ENCODE measurements at places on chromosomes 5 and 9. TPM values are rescaled to one million over a fixed set of nuclear protein-coding genes. Genes with fewer than 3 reads are reported as not detected.

DNA sequence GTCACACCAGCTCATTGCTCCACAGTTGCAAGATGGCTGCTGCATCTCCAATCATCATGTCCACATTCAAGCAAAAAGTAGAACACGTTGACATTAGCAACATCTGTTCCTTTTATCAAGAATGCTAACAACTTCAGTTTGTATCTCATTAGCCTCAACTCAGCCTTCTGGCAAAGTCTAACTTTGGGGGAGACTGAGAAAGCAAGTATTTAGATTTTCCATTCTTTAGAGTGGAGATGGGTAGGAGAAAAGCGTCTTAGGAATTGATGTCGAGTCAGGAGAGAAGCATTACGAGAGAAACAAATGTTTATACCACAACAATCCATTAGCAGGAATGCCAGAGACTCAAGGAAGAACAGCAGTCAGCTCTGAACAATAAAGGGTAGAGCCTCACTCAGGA is 446.3 kb downstream of the ENC1 start:
- H3K27me3 ChIP-seq: no peaks in the 10 kb centered on the region
- peaks cover 3% of the 10 kb centered on the region for H3K36me3 ChIP-seq
- no peak for DNase-seq
- peaks cover 19% of the 10 kb centered on the region for H3K4me1 ChIP-seq
- no peak overlapping the region for H3K27ac ChIP-seq
- H3K4me3 ChIP-seq: no peak overlapping the region

Gene NIPAL4
- 0.49 TPM for total RNA-seq

Gene BARHL1
- total RNA-seq: 0.11 TPM

- peaks cover 14% of the 10 kb centered on the region for H3K4me1 ChIP-seq
- no peak overlapping the region for H3K4me3 ChIP-seq
- no peak for DNase-seq
- H3K36me3 ChIP-seq: no peaks in the 10 kb centered on the region
- no peak overlapping the region for H3K27ac ChIP-seq
Measured at GRCh38 chr5:172736508-172737135, 34.4 kb downstream of the DUSP1 start.

Gene CDH10
- total RNA-seq: 25.4 TPM

DNA sequence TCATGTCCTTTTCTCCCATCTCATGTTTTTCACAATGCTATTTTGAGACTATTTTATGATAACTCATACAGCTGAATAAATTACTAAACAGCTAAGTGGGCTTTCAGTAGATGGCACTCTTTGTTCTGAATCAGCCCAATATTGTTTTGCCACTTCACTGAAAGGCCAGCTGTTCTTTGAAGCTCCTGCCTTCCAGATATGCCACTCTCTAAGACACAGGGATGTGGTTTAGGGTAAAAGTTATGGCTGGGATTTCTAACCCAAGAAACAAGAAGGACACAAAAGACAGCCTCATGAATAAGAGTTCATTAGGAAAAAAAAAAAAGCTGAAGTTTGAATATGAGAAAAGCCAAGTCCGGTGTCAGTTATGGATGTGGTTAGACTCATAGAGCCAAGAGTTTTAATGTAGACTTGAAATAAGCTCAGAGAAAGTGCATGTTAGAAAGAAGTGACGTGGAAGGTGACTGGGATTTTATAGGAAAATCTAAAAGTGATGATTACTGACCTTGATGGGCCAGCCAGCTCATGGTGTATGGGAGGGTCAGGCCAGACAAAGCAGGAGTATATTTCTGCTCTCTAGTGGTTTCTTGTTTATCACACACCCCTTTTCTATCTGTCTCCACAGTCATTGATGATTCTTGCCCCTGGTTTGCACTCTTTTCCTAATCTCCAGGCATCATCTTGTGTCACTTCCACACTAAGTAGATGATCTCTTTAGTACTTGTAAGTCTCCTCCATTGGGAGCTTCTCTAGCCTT is 488.5 kb downstream of the NR2F1-AS1 start:
- H3K36me3 ChIP-seq: peaks cover 2% of the 10 kb centered on the region
- peaks cover 28% of the 10 kb centered on the region for H3K4me1 ChIP-seq
- H3K27ac ChIP-seq: no peak overlapping the region
- H3K4me3 ChIP-seq: no peak overlapping the region
- DNase-seq: no peak

Gene LPCAT1
- total RNA-seq: 73.9 TPM

DNA sequence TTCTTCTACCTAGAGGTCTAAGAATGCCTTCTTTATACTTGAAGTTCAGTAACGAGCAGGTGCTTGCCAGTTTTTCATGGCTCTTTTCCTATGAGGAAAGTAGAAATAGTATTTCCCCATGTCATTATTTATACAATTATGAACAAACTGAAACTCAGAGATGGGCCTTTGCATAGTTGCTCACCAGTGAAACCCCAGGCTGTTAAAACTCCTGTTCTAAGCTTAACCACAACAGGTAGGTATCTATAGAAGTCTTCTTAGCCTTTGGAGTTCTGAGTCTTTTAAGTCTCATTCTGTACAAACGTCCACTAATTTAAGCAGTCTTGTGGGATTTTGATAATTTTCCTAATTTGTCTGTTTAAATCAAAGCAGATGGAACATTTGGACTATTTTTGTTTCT is 90.1 kb downstream of the STARD4 start:
- H3K27me3 ChIP-seq: no peaks in the 10 kb centered on the region
- H3K4me1 ChIP-seq: peaks cover 15% of the 10 kb centered on the region
- H3K27ac ChIP-seq: peak overlapping the region; percentile 87
- DNase-seq: no peak
- H3K4me3 ChIP-seq: no peak overlapping the region

DNA sequence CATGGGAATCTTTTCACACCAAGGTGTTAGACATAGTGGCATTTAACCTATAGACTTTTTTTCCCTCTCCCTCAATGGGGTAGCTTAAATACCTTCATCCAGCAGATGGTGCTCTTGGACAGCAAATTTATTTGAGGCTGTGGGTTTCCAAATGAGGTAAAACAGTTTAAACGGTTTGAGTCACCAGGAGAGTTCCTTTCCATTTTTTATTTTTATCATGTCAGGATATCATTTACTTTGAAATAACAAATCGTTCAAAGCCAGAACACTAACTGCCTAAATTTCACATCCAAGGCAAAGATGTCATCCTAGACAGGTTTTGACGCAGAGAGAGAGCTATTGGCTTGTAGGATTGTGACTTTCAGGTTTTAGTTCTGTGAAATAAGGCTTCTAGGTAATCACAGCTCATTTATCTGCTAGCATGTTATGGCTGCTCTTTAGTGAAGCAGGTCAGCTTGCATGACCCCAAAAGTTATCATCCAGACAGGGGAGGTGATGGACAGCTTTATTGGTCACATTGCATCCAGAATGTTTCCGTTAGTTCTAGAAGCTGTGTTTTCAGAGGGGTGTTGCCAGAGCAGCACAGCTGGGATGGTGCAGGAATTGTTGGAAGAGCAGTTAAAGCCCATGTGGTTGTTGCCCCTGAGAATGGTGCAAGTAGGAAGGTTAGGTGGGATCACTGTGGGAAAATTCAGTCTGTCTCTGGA is 69.8 kb downstream of the KDM4C start:
- peaks cover 10% of the 10 kb centered on the region for H3K36me3 ChIP-seq
- no peak for DNase-seq
- no peak overlapping the region for H3K27ac ChIP-seq

Gene KCNIP1
- 2.3 TPM for total RNA-seq

Gene RNF14
- 35.1 TPM for total RNA-seq

DNA sequence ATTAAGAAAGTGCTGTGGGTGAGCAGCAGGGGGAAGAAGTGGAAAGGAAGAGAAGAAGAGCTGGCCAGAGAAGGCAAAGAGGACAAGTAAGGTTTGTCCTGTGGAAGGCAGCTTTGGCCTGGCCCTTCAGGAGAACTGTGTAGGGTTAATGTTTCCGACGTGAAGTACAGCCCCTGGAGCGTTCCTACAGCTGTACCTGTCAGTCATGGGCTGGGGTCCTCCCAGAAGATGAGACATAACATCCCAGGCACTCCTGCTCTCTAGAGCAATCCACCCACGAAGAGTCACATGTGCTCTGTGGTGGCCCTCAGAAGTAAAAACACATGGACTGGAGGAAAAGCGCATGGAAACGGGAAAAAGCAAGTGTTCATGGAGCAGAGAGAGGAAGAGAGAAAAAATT is 237.4 kb downstream of the CAAP1 start:
- peaks cover 48% of the 10 kb centered on the region for H3K27me3 ChIP-seq
- no peaks in the 10 kb centered on the region for H3K36me3 ChIP-seq
- peaks cover 4% of the 10 kb centered on the region for H3K4me1 ChIP-seq
- H3K4me3 ChIP-seq: no peak overlapping the region
- DNase-seq: no peak
- H3K27ac ChIP-seq: no peak overlapping the region

- no peak for DNase-seq
- peaks cover 5% of the 10 kb centered on the region for H3K36me3 ChIP-seq
- no peaks in the 10 kb centered on the region for H3K4me1 ChIP-seq
- peaks cover 26% of the 10 kb centered on the region for H3K27me3 ChIP-seq
Measured at GRCh38 chr9:122333169-122333808, 37.5 kb upstream of the PTGS1 start.

Gene IL7R
- total RNA-seq: 0.25 TPM

- H3K36me3 ChIP-seq: no peaks in the 10 kb centered on the region
- H3K27ac ChIP-seq: no peak overlapping the region
- no peak overlapping the region for H3K4me3 ChIP-seq
- DNase-seq: no peak
Measured at GRCh38 chr5:127885176-127885575, 182.0 kb downstream of the CCDC192 start.

DNA sequence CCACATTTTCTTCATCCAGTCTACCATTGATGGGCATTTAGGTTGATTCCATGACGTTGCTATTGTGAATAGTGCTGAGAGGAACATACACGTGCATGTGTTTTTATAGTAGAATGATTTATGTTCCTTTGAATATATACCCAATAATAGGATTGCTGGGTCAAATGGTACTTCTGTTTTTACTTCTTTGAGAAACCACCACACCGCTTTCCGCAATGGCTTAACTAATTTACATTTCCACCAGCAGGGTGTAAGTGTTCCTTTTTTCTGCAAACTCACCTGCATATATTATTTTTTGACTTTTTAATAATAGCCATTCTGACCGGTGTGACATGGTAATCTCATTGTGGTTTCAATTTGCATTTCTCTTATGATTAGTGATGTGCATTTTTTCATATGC is 82.2 kb upstream of the RFX3 start:
- H3K36me3 ChIP-seq: peaks cover 1% of the 10 kb centered on the region
- H3K4me1 ChIP-seq: no peaks in the 10 kb centered on the region
- no peak overlapping the region for H3K4me3 ChIP-seq
- no peak for DNase-seq
- no peak overlapping the region for H3K27ac ChIP-seq

Gene ADAMTS12
- total RNA-seq: 13.5 TPM

Gene RFX3
- 35.6 TPM for total RNA-seq

- DNase-seq: no peak
- no peaks in the 10 kb centered on the region for H3K36me3 ChIP-seq
- peaks cover 44% of the 10 kb centered on the region for H3K4me1 ChIP-seq
- H3K27ac ChIP-seq: peak overlapping the region; percentile 87
- H3K27me3 ChIP-seq: peaks cover 2% of the 10 kb centered on the region
- H3K4me3 ChIP-seq: no peak overlapping the region
Measured at GRCh38 chr9:82490019-82490499, 501.5 kb downstream of the SPATA31D1 start.

- no peak overlapping the region for H3K27ac ChIP-seq
- peaks cover 11% of the 10 kb centered on the region for H3K27me3 ChIP-seq
- H3K36me3 ChIP-seq: no peaks in the 10 kb centered on the region
- H3K4me1 ChIP-seq: no peaks in the 10 kb centered on the region
Measured at GRCh38 chr5:73158313-73158712, 14.7 kb upstream of the TMEM174 start.

DNA sequence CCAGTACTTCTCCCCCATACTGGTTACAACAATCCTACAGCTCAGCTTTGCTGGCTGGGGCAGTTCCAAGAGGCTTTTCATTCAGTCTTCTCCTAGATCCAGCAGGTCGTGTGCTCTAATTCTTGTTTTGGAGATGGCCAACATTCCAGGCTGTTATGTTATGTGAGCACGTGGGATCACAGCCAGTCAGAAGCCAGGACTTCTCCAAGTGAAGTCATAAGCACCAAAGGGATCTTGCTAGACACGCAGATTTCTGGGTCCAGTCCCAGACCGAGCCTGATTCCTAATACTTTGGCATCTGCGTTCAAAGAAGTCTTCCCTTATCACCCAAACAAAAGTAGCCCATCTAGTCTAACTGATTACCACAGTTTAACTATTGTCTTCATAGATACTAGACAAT is 1.4 kb upstream of the LARP1 start:
- peak overlapping the region; percentile 74 for H3K4me3 ChIP-seq
- DNase-seq: no peak
- H3K27ac ChIP-seq: peak overlapping the region; percentile 97

GRCh38 chr9:13613296-13613695 is 333.8 kb upstream of the MPDZ start:
- H3K4me3 ChIP-seq: no peak overlapping the region
- no peaks in the 10 kb centered on the region for H3K27me3 ChIP-seq
- peaks cover 2% of the 10 kb centered on the region for H3K36me3 ChIP-seq
- peak overlapping the region; percentile 37 for H3K27ac ChIP-seq
- peaks cover 37% of the 10 kb centered on the region for H3K4me1 ChIP-seq

DNA sequence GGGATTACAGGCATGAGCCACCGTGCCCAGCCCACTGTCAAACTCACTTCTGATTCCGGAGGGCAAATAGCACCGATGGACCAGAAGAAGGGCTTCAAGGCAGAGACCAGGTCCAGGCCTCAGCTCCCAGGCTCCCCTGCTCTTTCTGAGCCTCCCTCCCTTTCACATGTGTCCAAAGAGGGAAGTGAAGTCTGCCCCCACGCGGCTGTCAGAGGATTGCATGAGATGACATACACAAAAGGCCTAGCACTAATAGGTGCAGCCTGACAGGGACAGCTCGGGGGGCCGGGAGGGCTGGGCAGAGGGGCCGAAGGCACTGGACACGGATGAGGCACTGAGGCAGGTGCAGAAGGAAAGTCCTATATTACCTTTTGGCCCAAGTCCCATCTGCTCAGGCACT is 16.1 kb downstream of the FBP1 start:
- no peak overlapping the region for H3K4me3 ChIP-seq
- H3K36me3 ChIP-seq: no peaks in the 10 kb centered on the region
- no peak overlapping the region for H3K27ac ChIP-seq
- H3K27me3 ChIP-seq: no peaks in the 10 kb centered on the region
- no peak for DNase-seq

GRCh38 chr9:37540634-37541033 is 35.5 kb downstream of the FBXO10 start:
- H3K36me3 ChIP-seq: peaks cover 22% of the 10 kb centered on the region
- no peak overlapping the region for H3K4me3 ChIP-seq
- no peak for DNase-seq
- H3K27ac ChIP-seq: no peak overlapping the region

- DNase-seq: no peak
- no peaks in the 10 kb centered on the region for H3K36me3 ChIP-seq
- peak overlapping the region; percentile 43 for H3K4me3 ChIP-seq
- peaks cover 26% of the 10 kb centered on the region for H3K27me3 ChIP-seq
Measured at GRCh38 chr9:89778100-89779090, 173.6 kb downstream of the GADD45G start.

DNA sequence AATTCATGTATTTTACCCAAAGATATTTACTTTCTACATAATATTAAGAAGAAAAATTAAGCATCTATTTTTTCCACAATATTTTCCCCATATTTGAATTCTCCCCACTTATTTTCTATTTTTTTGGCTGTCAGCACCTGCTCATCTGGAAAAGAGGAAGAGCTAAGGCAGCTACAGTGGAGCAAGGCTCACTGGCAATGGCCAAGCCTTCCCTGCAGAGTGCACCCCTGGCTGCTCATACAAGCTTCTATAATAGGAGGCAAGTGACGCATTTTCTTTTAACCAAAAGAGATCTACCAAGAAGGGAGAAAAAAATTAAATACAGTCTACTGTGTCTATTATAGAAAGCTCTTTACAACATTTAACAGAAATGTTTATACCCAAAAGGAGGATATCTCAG is 72.5 kb downstream of the AUH start:
- H3K27ac ChIP-seq: no peak overlapping the region
- DNase-seq: no peak
- peaks cover 35% of the 10 kb centered on the region for H3K36me3 ChIP-seq
- no peak overlapping the region for H3K4me3 ChIP-seq
- peaks cover 7% of the 10 kb centered on the region for H3K4me1 ChIP-seq
- no peaks in the 10 kb centered on the region for H3K27me3 ChIP-seq

Data from mesothelial cell of epicardium (in vitro differentiated cells).